Left renal cortex interstitium (tissue), 4 donors: ENCODE measurements at places on chromosomes 16 and 17.

DNA sequence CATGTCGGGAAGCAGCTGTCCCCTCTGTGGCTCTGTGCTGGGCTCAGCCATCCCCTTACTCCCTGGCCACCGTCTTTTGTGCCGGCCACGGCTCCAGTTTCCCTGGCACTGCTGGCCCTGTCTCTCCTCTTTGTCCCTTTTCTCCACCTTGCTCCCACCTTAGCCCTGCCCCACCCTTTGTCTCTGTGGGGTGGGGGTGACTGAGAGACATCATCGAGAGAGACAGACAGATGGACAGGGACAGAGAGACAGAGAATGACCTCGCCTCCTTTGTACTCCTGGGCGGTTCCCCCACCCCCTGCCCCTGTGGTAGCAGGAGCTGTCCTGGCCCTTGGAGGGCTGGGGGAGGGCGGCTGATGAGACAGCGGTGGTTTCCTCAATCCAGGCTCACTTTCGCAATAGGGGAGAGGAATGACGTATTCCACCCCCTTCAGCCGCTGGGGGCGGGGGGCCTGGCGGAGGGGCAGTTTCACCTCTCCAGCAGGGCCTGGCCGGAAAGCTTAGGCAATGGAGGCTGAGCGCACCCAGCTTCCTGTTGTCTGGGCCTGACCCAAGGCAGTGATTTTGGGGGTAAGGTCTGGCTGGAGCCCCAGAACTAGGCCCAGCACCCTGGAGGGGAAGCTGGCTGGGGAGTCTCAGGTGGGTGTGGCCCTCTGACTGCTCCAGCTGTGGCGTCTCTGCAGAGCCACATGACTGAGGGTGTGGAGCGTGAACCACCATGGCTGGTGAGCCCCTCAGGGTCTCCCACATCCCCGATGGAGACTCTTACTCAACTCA lies 7.3 kb downstream of the FMNL1 start:
- DNase-seq = no peak

GRCh38 chr16:20881503-20881878 lies 18.7 kb downstream of the DCUN1D3 start:
- DNase-seq = no peak

- no peak for DNase-seq
These were observed 54.4 kb upstream of the PABPN1L start for GRCh38 chr16:88920618-88921590.

DNA sequence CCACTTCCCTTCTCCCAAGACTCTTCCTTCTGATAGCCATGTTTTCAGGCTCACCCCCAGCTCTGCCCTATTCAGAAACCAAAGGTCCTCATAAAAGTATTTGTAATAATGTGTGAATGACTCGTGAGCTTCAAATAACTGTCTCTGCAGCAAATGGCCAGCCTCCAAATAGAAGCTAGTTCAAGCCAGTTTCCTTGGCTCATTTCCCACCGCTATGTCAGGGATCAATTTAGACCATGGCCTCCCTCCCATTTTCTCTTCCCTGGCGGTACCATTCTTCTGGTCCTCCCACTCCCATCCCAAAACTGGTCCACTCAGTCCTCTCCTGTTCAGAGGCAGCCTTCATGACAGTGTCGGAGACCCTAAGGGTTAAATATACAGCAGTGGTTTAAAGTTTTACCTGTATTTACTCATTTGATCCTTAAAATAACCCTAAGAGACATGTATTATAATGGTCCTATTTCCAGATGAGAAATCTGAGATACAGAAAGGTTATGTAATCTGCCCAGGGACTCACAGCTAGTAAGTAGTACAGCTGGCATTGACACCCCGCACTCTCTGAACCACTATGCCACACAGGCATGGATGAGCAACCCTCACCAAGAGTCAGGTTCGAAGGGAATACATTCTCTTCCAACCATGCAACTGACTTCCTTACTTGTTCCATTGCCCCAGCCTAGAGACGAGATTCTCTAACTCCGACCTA lies 42.9 kb downstream of the GAS7 start:
- DNase-seq = no peak

DNA sequence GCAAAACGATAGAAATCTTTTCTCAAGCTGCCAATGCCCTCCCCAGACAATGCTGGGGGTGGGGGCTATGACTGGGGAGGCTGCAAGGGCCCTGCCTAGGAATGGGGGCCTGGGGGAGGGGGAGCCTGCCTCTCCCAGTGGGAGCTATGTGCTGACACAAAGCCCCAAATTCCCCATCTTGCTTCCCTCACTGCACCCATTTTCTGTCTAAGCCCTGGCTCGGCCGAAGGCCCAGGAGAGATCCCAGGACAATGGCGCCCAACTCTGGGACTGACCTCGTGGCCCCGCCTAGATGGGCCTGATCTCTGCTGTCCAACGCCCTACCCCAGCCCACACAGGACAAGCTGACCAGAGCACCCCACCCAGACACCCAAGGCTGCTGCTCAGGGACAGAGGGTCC lies 11.1 kb upstream of the KCNJ12 start:
- no peak for DNase-seq

DNA sequence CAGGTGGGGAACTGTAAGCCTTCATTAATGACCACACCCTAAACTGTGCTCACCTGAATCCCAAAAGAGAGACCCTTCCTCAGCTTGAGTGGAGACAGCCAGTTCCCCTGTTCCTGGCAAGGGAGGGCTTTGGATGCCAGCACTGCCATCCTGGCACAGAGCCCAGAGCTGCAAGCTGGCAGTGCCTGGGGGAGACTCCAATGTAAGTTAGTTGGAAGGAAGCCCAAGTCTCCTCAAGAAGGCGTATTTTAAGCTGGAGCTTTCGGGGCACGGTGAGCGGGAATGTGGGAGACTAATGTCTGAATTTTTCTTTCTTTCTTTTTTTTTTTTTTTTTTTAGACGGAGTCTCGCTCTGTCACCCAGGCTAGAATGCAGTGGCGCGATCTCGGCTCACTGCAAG lies 4.7 kb downstream of the CDC42EP4 start:
- no peak for DNase-seq

- no peak for DNase-seq
These were observed 14.0 kb downstream of the SALL1 start for GRCh38 chr16:51137097-51137496.

DNA sequence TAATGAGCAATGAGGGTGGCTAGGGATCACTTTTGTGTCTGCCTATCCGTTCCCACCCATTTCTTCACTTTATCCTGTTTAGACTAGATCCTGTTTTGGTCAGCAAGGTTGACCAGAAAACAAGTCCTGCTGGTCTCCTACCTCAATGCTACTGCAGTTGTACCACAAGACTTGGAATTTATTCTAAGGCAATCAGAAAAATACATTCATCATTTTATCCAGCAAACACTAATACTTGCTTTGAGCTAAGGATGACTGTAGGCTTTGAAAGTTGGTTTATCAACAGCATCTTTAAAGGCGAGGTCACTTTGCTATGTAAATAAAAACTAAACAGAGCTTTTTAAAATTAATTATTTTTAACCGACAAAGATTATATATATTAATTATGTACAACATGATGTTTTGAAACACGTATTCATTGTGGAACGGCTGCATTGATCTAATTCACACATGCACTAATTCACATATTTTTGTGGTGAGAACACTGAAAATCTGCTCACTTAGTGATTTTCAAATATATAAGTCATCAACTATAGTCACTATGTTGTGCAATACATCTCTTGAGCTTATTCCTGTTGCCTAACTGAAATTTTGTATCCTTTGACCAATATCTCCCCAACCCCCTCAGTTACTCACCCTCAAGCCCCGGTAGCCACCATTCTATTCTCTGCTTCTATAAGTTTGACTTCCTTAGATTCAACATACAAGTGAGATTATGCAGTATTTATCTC lies 125.9 kb upstream of the HS3ST3A1 start:
- DNase-seq = no peak

DNA sequence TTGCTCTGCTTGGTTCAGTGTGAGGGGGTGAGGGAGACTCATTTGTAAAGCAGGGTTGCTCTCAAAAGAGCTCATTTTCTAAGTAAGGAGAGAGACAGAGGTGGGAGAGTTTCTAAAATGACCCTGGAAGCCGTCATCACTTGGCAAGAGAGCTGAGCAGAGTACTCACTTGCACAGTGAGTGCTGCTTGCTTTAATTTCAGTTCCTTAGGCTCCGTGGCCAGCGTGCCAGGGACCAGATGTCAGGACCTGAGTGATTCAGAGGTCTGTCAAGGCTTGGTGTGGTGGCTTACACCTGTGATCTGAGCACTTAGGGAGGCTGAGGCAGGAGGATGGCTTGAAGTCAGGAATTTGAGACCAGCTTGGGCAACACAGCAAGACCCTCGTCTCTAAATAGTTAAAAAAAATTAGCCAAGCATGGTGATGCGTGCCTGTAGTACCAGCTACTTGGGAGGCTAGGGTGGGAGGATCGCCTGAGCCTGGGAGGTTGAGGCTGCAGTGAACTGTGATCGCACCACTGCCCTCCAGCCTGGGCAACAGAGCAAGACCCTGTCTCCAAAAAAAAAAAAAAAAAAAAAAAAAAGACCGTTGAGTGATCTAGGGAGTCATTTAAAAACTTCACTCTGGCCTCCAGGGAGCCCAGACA lies 10.7 kb downstream of the ZNF205 start:
- DNase-seq = no peak

GRCh38 chr16:31202414-31203375 lies at the start of gene PYCARD:
Gene PYCARD (minus strand): TSS chr16:31202760. CDS start chr16:31202690, 70 bp downstream.
- no peak for DNase-seq

DNA sequence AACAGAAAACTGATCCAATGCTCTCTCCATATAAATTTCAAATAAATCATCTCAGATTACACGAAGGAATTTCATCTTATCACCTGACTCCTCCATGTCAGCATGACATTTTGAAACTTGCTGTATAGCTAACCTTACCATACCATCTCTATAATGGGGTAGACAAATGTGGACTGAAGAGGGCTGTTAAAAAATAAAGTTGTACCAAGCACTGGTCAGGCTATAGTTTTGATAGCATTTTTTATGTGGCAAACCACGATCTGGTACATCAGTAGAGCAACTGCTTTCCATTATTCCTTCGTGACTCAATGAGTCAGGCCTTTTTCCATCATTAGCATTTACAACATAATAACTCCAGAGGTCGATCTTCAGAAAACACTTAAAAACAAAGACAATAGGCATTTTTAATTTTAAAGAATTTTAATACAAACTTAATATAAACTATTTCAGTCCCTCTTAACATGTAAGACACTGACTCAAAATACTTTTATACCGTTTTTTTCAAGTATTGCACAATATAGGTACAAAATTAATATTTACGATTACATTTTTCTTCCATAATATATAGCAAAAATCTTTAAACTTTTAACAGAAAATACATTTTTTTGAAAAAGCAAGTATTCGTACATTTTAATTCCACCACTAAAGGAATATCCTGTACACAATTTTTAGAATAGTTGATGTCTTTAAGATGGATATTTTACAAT lies 4.2 kb downstream of the TOB1 start:
- no peak for DNase-seq

DNA sequence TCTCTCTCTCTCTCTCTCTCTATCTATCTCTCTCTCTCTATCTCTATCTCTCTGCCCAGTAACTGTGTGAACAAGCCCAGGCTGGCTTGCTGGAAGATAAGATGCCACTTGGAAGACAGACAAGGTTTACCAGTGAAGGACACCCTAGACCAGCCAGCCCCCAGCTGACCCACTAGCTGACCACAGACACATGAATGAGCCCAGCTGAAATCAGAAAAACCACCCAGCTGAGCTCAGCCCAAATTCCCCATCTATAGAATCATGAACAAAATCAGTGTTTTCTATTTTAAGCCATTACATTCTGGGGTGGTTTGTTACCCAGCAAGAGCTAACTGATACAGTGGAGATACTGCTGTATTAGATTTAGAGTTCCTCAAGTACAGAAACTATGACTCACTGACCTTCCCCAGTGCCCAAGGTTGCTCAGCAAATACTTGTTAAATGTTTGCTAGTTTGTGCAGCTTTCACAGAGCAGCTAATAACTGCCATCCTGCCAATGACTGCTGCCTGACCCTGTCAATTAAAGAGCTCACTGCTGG lies 18.0 kb downstream of the EMP2 start:
- no peak for DNase-seq

GRCh38 chr17:39694593-39694992 lies 5.3 kb upstream of the ERBB2 start:
- no peak for DNase-seq

DNA sequence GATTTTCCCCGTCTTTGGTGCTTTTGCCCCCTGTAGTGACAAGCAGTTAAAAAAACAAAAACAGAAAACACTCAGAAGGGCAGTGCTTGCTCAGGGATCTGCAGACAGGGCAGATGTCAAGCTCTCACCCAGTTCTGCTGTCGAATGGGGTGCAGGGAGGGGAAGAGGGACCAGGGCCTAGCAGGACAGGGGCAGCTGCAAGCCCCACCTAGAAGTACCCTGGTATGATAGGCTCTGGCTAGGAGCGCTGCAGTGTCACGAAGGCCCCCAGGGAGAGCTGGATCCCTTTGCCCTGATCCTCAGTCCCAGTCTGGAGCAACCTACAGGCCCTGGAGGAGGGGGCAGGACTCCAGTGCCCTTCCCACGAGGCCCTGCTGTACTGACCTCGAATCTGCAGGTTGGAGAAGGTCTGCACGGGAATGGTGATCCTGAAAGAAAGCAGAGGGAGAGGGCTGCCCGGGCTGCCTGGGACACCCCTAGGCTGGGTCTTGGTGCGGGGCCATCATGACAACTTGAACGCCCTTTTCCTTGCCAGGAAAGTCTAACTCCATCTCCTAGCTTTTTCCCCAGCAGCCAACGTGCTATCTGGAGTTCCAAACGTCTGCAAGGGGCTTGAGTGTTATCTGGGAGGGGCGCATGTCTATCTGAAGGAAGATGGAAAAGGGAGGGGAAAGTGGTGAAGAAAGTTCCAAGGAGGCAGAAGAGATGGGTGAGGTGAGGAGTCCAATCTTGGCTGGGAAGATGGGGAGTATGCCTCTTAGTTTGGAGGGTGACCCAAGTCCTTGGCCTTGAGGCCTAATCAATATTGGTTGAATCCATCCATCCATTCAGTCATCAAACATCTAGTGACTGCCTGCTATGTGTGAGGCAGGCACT lies 4.8 kb downstream of the GFAP start:
- DNase-seq = no peak

- no peak for DNase-seq
These were observed 2.5 kb upstream of the AIPL1 start for GRCh38 chr17:6437466-6437865.

GRCh38 chr17:17366235-17366634 lies 63.1 kb downstream of the NT5M start:
- no peak for DNase-seq

GRCh38 chr17:79533116-79533515 lies 77.7 kb downstream of the RBFOX3 start:
- DNase-seq = no peak

DNA sequence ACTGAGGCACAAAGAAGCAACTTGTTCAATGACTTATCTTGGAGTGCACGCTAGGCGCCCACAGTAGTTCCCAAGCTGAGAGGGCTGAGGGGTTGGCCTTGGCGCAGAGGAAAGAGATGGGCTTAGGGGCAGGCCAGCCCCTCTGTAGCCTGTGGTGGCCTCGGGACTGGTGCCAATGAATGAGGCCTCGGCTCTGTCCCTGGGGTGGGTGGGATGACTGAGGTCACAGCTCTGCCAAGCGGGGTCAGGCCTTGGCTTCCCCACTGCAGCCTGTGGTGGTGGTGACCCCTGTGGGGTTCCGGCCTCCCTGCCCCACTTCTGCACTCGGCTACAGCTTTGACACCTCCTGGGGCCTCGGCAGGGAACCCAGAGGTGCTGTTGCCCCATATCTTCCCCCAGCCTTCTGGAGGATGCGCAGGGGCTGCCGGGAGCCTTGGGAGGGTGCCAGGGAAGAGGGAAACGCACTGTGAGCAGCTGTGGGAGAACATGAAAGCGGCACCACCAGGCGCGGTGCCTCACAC lies 46.0 kb downstream of the BEAN1 start:
- no peak for DNase-seq

- DNase-seq = no peak
These were observed 184.9 kb downstream of the MSI2 start for GRCh38 chr17:57441270-57441600.

- no peak for DNase-seq
These were observed 499.7 kb downstream of the XYLT1 start for GRCh38 chr16:16971042-16971441.
